ENCODE measurements at places on chromosomes 4 and X.
A peak's percentile ranks its signal among the peaks of the same experiment; 100 is the strongest.

DNA sequence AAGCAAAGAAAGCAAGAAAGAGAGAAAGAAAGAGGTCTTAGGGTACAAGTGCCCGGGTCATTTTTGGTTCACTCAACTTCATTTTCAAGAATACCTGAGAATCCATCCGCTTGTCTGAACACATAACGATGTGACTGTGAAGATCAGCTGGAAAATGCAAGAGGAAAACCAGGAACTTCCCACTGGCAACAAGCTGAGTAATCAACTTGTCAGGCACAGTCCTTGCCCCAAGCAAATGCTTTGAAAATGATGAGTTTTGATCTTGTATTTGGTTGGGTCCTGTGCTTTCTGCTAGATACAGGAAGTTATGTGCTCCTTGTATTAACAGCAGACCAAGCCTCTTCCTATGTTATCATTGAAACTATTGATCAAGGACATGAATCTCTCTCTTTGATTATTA lies 239.1 kb downstream of the ASMT start:
- no peak for DNase-seq

- DNase-seq: no peak
Observed at GRCh38 chr4:165793236-165793635, 79.8 kb upstream of the TLL1 start.

- no peak for DNase-seq
Observed at GRCh38 chr4:41524425-41524824, 13.5 kb upstream of the LIMCH1 start.

- no peak for DNase-seq
Observed at GRCh38 chr4:45946699-45947098, 177.2 kb downstream of the GABRG1 start.

- DNase-seq: peak; percentile 15
Observed at GRCh38 chr4:186190581-186191199, 677 bp upstream of the CYP4V2 start.

- DNase-seq: no peak
Observed at GRCh38 chr4:138898282-138898681, 117.3 kb upstream of the NOCT start.

DNA sequence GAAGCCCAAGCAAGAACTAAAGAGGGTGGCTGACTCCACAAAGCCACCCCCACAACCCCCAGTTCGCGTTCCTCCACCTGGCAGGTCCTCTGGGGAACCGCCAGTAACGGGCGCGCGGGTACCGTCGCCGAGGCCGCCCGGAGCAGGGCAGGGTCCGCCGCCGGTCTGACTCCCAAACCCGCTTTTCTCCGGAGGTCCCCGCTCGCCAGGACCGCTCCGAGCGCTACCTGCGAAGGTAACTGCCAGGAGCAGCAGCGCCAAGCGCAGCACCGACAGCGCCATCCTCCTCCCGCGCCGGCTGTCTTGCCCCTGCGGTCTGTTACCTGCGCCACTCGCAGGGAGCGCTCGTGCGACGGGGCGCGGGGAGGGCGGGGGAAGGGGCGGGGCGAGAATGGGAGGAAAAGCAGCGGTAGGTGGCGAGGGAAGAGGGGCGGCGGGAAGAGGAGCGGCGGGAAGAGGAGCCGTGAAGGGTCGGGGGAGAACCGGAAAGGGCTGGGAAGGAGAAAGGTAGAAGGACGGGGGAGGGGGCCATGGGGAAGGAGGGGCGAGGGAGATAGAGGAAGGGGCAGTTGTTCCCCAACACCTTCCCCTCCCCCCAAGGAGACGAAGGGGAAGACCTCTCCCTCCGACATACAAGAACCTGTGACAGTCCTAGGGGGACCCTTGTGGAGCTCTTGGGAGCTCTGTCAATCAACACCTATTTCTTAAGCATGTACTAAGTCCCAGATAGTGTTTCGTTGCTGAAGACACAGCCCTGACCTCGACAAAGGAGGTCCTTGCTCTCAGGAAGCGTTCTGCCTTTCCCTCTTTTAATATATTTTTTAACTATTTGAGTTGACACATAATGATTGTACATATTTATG lies at the start of gene SPINK2:
TSS of gene SPINK2 (minus strand) at position 321 of the 863 bp plus-strand sequence. CDS start at position 282, 39 bp downstream.
- DNase-seq: peak; percentile 30

DNA sequence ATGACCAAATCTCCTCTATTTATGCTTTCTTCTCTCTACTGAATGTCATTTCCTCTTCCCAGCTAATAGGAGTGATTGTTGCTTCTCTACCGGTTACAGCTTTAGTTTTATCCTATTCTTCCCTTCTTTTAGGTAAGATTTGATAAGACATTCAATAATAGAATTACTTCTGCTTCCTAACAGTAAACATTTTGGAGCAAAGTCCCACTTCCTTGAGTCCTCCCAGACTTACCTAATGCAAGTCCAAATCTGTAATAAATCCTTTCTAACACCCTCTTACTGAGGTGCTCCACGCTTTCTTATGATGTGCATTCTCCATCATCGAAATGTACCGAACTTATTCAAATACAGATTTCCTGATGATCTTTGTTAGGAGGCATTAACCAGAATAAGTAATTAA lies 79.2 kb upstream of the GPM6A start:
- DNase-seq: peak; percentile 30

- no peak for DNase-seq
Observed at GRCh38 chrX:10922159-10922558, 189.0 kb upstream of the HCCS start.

DNA sequence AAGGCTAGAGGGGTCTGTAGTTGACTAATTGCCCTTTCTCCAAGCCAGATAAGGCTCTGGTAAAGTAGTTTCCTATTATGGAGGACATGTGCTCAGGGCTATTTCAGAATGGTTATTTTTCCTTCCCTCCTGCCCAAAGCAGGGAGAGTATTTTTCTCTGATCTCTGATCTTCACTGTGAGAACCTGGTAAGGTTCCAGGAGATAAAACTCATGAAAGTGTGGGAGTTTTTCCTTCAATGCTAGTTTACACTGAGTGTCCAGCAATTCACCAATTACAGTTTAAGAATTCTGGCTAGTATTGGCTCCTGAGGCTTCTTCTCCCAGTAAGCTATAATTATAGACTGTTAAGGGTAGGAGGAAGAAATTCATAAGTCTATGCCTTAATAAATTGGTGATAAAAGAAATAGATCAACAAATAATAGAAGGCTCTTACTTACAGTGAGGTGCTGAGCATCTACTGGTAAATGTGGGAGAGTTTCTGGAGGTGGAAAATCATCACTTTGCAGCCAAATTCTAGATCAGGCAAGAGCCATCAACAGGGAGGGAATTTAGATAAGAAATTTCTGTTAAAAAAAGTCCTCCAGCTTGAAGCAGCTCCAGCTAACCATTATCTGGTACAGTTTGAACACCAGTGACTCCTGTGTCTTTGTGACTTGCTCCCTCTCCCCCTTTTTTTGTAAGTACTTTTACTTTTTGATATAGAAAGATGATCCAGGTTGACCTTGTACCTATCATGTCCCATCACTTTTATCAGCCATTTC lies 30.9 kb downstream of the CASP6 start:
- no peak for DNase-seq

DNA sequence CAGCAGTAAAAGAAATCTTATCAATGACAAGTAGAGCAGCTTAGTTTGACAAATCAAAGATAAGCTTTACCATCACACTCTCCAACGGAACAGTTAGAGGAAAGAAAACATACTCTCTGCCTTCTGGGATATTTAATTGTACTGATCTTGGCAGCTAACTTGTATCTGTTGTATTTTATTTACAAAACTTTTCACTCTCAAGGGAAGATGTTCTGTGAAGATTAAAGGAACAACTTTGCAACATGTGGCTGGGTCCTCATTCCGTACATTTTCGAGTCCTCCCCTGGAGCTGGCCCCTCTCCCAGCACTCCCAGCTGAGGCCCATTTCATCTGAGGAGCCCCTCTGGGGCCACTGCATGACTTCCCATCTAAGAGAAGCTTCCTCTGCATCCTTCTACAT lies 74.4 kb downstream of the RPS3A start:
- no peak for DNase-seq

GRCh38 chr4:1809754-1810502 lies 16.8 kb downstream of the FGFR3 start:
- DNase-seq: peak; percentile 70

All from SK-MEL-5 (cell line).